Activated T-helper 1 cell treated with anti-CD3 and anti-CD28 coated beads, Interleukin-12 subunit alpha, Interleukin-12 subunit beta, Interleukin-2, Interleukin-4 antibody, amounts not matched to agents 30 ng/mL and 10 ng/mL and 1 ng/mL, durations not matched to agents 14 hours and 24 hours and 36 hours (primary cell): ENCODE measurements at places on chromosomes 2 and 18. TPM values are rescaled to one million over a fixed set of nuclear protein-coding genes. Genes with fewer than 3 reads are reported as not detected.

The LIMS3 gene
- total RNA-seq, result 0.12 and 0.36 TPM in 2 replicates

DNA sequence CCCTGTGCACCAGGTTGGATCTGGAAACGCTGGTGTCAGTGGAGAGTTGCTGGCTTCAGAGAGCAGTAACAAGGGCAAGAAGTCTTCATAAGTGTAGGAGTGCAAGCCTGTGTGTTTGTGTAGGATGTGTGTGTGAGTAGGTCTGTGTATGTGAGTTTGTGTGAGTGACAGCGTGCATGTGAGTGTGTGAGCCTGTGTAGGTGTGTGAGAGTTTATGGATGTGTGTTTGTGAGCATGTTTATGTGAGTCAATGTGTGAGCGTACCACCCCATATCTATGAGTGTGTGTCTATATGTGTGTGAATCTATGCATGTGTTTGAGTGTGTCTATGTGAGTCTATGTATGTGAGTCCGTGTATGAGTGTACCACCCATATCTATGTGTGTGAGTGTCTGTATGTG, 86.5 kb upstream of the ATG16L1 start:
- no peak overlapping the region for H3K27ac ChIP-seq

DNA sequence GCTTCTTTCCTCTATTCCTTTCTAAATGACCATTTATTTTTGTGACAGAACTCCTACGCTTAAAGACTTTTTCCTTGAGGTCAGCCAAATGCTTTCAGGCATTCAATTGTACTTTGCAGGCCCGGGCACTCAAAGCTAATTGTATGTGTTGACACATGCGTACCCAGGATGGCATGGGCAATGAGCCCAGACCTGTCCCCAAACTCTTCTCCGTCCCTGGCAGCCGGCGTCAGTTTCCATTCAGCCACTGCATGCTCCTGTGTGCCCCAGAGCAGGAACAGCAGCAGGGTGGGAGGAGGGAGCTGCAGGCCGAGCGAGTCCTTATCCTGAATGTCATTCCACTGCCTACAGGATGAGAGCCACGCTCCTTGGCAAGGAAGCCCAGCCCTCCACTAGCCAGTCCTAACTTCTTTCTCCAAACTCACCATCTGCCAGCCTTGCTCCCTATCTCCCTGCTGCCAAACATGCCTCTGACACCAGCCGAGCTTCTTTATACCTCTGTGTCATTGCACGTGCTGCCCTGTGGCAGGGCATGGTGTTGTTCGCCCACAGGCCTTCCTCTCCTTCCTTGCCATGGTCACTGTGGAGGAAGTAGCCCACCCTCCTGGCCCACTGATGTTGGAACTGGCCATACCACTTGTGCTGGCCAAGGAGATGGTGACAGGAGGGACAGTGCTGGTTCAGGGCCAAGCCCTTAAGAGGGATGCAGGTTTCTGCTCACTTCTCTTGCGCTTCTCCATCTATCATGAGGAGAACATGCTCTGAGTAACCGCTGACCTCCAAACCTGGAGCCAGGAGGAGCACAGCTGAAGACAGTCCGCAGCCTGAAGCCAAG, 116.9 kb upstream of the FHL2 start:
- no peaks in the 10 kb centered on the region for H3K4me1 ChIP-seq
- no peaks in the 10 kb centered on the region for H3K36me3 ChIP-seq
- H3K27me3 ChIP-seq, result peaks cover 20% of the 10 kb centered on the region
- H3K27ac ChIP-seq, result no peak overlapping the region
- no peak for DNase-seq

GRCh38 chr2:10447300-10447894, 730 bp downstream of the ODC1 start:
- H3K4me1 ChIP-seq, result peaks cover 49% of the 10 kb centered on the region
- H3K4me3 ChIP-seq, result peak overlapping the region; percentile 100
- H3K27me3 ChIP-seq, result peaks cover 1% of the 10 kb centered on the region

DNA sequence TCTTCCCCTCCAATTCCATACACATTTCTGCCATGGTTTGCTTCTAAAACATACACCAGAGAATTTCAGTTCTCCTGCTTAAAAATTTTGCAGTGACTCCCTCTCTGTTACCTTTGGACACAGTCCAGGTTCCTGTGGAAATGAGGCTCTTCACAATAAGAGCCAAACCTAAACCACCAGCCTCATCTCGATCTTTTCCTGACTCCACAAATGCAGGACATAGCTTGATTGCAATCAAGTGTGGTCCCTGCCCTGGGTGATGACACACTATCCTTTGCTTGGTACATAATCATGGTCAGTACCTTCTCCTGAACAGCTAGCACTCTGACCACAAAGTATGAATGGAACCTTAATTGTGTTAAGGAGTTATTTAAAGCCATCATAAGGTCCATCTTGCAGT, 134.9 kb upstream of the CHAC2 start:
- H3K36me3 ChIP-seq, result no peaks in the 10 kb centered on the region
- H3K4me3 ChIP-seq, result no peak overlapping the region
- DNase-seq, result no peak
- H3K27me3 ChIP-seq, result no peaks in the 10 kb centered on the region

- H3K27ac ChIP-seq, result peak overlapping the region; percentile 59
- H3K27me3 ChIP-seq, result no peaks in the 10 kb centered on the region
- peak overlapping the region; percentile 2 for H3K4me3 ChIP-seq
- peaks cover 73% of the 10 kb centered on the region for H3K4me1 ChIP-seq
- peaks cover 11% of the 10 kb centered on the region for H3K36me3 ChIP-seq
Measured at GRCh38 chr2:64114912-64115277, 29.3 kb downstream of the PELI1 start.

- H3K4me1 ChIP-seq, result peaks cover 10% of the 10 kb centered on the region
- peaks cover 2% of the 10 kb centered on the region for H3K27me3 ChIP-seq
- H3K36me3 ChIP-seq, result peaks cover 29% of the 10 kb centered on the region
- H3K27ac ChIP-seq, result peak overlapping the region; percentile 3
- no peak for DNase-seq
- peak overlapping the region; percentile 13 for H3K4me3 ChIP-seq
Measured at GRCh38 chr18:35267809-35268208, 22.2 kb downstream of the ZSCAN30 start.

DNA sequence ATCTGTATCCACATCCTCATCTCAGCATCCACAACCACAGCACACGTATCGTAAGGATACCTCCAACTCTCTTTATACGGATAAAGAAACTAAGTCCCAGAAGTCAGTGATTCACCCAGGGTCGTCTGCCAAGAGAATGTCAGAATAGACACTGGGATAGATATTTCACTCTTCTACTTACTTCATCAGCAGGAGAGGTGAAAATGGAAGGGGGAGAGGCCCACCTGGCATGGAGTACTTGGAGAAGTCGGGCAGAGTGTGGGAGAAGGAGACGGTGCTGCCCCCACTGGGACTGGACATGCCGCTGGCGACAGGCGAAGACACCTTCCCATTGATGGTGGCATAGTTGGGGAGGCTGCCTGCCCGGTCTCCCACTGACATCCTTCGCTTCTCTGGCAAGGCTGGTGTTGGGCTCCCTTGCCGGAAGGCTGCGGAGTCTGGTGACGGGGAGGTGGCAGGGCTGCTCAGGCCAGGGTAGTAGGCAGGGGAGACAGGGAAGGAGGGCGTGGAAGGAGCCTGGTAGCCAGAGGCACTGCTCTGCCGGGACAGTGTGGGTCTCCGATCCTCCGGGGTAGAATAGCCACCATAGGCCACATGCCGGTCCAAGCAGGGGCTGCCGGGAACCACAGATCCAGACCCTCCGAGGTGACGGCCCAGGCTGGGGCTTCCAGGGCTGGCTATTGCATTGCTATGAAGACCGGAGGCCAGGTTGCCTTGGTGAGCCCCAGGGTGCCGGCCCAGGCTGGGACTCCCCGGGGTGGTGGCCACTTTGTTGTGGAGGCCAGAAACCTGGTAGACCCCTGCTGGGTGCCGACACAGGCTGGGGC, 185.1 kb downstream of the TNS1 start:
- H3K4me3 ChIP-seq, result no peak overlapping the region
- no peaks in the 10 kb centered on the region for H3K36me3 ChIP-seq
- H3K4me1 ChIP-seq, result no peaks in the 10 kb centered on the region
- H3K27me3 ChIP-seq, result no peaks in the 10 kb centered on the region

GRCh38 chr18:7844017-7844416, 276.9 kb downstream of the PTPRM start:
- DNase-seq, result no peak
- H3K27ac ChIP-seq, result no peak overlapping the region
- H3K36me3 ChIP-seq, result no peaks in the 10 kb centered on the region

DNA sequence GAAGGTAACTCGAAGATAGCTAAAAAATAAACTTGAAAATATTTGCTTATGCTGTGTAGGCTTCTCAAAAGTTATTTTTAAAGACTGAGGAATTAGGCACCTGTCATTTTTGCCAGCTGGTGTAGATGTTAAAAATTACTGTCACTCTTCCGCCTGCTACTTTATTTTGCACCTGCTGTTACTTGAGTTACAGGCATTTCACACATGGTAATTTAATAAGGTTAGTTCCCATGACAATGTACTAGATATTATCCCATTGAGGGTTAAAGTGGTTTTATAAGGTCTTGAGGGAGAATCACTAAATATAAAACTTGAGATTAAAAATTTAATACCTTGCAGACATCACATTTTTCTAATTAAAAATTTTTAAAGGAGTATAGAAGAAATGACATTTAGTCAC, 26.6 kb downstream of the MYL1 start:
- H3K4me1 ChIP-seq, result no peaks in the 10 kb centered on the region
- no peak overlapping the region for H3K4me3 ChIP-seq
- no peaks in the 10 kb centered on the region for H3K27me3 ChIP-seq
- H3K36me3 ChIP-seq, result no peaks in the 10 kb centered on the region

GRCh38 chr2:182166841-182167240, 181.2 kb downstream of the PPP1R1C start:
- H3K36me3 ChIP-seq, result no peaks in the 10 kb centered on the region
- no peak overlapping the region for H3K27ac ChIP-seq
- DNase-seq, result no peak
- H3K27me3 ChIP-seq, result no peaks in the 10 kb centered on the region

DNA sequence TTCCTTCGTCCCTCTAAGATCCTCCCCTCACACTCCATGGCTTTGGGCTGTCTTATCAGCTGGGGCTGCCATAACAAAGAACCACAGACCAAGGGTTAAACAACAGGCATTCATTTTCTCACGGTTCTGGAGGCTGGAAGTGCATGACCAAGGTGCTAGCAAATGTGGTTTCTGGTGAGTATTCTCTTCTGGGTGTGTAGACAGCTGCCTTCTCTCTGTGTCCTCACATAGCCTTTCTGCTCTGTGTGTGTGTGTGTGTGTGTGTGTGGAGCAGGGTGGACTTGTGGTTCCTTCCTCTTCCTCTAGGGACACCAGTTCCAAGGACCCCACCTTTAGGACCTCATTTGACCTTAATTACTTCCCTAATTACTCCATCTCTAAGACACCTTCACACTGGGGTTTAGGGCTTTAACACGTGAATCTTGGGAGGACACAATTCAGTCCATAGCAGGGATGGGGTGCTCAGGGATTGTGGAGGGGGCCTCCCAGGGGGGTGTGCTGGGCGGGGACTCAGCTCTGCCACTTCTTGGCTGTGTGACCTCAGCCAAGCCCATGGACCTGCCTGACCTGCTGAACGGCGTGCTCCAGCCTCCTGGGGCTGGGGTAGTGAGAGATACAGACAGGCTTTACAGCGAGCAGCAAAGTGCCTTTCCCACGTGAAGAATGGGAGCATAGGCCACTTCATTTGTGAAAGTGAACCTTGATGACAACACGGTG, 38.0 kb downstream of the ACKR3 start:
- no peak overlapping the region for H3K27ac ChIP-seq
- H3K36me3 ChIP-seq, result no peaks in the 10 kb centered on the region
- peaks cover 12% of the 10 kb centered on the region for H3K27me3 ChIP-seq
- peaks cover 6% of the 10 kb centered on the region for H3K4me1 ChIP-seq

- no peak overlapping the region for H3K4me3 ChIP-seq
- DNase-seq, result no peak
- H3K36me3 ChIP-seq, result peaks cover 40% of the 10 kb centered on the region
- peaks cover 36% of the 10 kb centered on the region for H3K4me1 ChIP-seq
- no peak overlapping the region for H3K27ac ChIP-seq
Measured at GRCh38 chr18:63177259-63177658, 142.3 kb downstream of the BCL2 start.

- no peaks in the 10 kb centered on the region for H3K27me3 ChIP-seq
- H3K4me3 ChIP-seq, result no peak overlapping the region
- no peak for DNase-seq
Measured at GRCh38 chr2:142841788-142842187, 35.7 kb upstream of the KYNU start.

The TRABD2A gene
- 62.1 and 62.2 TPM in 2 replicates for total RNA-seq

- no peak overlapping the region for H3K4me3 ChIP-seq
- no peak for DNase-seq
- no peak overlapping the region for H3K27ac ChIP-seq
- H3K27me3 ChIP-seq, result peaks cover 4% of the 10 kb centered on the region
- no peaks in the 10 kb centered on the region for H3K4me1 ChIP-seq
Measured at GRCh38 chr2:233772583-233772982, 5.5 kb upstream of the MROH2A start.

GRCh38 chr2:16359961-16360360, 305.7 kb downstream of the CYRIA start:
- H3K27ac ChIP-seq, result no peak overlapping the region
- H3K4me1 ChIP-seq, result no peaks in the 10 kb centered on the region
- H3K27me3 ChIP-seq, result no peaks in the 10 kb centered on the region
- DNase-seq, result no peak
- H3K36me3 ChIP-seq, result no peaks in the 10 kb centered on the region

The STAM2 gene
- 18.6 and 20.0 TPM in 2 replicates for total RNA-seq

DNA sequence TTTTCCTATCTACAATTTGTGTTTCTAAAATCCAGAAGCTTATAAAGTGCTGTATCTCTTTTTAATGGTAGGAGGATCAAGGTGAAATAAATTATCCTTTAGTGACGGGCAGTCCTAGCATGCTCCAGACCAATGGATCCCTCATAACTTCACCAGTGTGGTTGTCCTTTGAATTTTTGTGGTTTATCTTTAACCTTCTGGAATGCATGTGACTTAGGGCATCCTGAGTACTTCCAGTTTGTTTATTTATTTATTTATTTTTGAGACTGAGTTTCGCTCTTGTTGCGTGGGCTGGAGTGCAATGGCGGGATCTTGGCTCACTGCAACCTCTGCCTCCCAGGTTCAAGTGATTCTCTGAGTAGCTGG, 40.4 kb downstream of the NUP35 start:
- H3K27ac ChIP-seq, result no peak overlapping the region
- H3K27me3 ChIP-seq, result no peaks in the 10 kb centered on the region
- no peak for DNase-seq
- no peaks in the 10 kb centered on the region for H3K4me1 ChIP-seq
- H3K36me3 ChIP-seq, result peaks cover 46% of the 10 kb centered on the region

DNA sequence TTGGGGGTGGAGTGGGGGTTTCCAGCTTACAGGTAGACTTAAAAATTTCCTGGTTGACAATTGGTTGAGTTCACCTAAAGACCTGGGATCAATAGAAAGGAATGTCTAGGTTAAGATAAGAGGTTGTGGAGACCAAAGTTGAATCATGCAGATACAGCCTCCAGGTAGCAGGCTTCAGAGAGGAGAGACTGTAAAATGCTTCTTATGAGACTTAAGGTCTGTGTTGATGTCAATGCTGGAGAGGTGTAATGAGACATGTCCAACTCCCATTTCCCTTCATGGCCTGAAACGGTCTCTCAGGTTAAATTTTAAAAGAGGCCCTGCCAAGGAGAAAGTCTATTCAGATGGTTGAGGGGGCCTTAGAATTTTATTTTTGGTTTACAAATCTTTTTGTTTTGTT, 38.5 kb upstream of the RND3 start:
- H3K4me3 ChIP-seq, result no peak overlapping the region
- H3K27ac ChIP-seq, result no peak overlapping the region
- H3K27me3 ChIP-seq, result peaks cover 3% of the 10 kb centered on the region
- DNase-seq, result no peak

The ALPI gene
- total RNA-seq, result not detected in 2 replicates
